Activated CD4-positive, alpha-beta T cell treated with anti-CD3 and anti-CD28 coated beads, Interleukin-2, amount 50 U/mL, for 4 hours (primary cell): ENCODE measurements at places on chromosomes 5 and 9.

- no peak for DNase-seq
Measured at GRCh38 chr5:68110894-68111293, 104.7 kb upstream of the PIK3R1 start.

GRCh38 chr5:82982846-82983245 lies 94.3 kb downstream of the TMEM167A start:
- no peak for DNase-seq

DNA sequence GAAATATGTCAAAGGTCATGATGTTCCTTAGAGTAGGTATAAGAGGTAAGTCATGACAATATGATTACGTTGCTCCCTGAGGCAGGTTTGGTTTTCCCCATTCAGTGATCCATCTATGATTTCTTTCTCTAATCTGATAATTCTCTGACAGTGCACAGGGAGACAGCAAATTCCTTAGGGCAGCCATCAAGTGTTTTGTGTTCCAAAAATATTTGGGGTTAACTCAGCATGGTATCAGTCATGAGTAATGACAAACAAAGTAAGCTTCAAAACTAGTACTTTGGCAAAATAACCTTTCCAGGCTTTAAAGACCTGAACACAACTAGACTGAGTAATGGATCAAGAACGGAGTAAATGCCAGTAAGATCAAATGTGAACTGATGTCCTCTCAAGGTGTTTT lies 55.3 kb upstream of the SPATA31E1 start:
- no peak for DNase-seq

- DNase-seq, result no peak
Measured at GRCh38 chr5:135641319-135641718, 62.5 kb upstream of the CXCL14 start.

- no peak for DNase-seq
Measured at GRCh38 chr5:139312075-139312474, 18.5 kb downstream of the MATR3 start.

DNA sequence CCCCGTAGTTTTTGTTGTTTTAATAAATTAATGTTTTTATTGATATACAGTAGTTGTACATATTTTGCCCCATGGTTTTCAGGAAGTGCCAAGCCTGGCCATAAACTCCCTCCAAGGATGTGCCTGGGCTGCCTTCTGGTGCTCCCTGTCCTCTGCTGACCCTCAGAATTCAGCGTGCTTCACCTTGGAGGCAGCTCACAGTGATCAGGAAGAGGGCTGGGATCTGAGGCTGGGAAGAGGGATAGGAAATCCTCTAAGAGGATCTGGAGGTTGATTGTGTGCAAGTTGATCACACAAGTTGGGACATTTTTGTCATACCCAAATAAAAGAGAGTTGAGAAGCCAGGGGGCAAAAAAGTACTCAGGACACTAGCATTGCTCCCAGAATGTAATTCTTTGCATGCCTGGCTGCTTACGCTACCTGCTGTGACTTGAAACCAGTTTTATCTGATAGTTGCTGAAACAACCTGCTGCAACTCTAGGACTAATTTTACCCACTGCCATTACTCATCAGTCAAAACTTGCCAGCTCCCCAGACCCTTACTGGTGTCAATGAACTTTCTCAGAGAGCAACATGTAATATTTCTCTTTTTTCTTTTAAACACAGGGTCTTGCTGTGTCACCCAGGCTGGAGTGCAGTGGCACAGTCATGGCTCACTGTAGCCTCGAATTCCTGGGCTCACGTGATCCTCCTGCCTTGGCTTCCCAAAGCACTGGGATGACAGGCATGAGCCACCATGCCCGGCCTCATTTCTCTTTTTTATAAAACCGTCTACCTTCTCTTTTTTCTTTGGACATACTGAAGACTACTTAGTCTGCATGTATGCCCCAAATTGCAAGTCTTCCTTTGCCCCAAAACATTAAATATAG lies 29.0 kb downstream of the PDE6A start:
- DNase-seq, result no peak
